ENCODE measurements at places on chromosomes 5 and 9.
A peak's percentile ranks its signal among the peaks of the same experiment; 100 is the strongest.

DNA sequence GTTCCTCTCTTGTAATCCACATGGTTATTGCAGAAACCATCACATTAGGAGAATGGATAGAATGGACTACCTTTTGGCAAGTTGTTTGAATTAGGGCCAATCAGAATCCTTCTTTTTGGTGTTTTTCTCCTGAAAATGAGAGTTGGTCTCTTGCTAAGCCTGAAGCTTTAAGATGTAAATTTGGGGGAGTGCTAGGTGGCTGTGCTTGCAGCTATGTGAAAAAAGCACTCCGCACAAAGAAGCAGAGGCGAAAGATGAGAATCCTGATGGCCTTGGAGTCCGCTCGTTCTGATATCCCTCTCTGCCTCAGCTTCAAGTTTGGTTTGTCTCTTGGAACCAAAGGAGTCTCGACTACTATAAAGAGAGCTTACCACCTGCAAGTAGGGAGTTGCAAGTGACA, 63.6 kb downstream of the INIP start:
- DNase-seq: no peak

DNA sequence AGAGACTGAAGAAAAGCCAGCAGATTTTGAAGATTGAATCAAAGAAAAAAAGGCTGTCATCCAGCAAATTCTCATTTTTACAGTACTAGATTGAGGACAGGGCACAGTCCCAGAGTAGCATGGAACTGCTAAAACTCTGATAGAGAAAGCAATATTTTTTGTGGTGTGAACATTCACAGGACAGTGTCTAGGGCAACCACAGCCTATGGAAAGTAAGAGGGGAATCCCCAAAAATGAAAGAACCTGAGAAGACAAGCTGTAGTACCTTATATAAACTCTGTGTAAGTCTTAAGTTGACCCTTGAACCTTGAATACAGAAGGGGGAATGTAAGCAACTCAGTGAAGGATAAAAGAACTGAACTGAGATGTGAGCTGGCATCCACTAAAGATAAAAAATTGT, 540.3 kb downstream of the HINT1 start:
- no peak for DNase-seq

DNA sequence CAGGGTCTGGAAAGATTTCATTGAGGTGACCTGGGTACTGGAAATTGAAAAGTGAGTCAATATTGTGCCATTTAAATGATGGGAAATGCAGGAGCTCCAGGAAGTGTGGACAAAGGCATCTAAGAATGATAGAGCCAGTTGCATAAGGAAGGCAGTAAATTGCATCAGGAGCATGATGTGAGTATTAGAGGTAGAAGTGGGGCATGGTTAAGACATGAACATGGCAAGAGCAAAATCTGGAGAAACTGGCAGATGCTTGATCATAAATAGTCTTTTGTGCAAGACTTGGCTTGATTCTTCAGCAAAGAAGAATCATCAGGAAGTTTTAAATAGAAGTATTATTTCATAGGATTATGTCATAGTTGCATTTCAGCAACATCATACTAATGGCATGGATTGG, 157.4 kb upstream of the PUM3 start:
- no peak for DNase-seq

- no peak for DNase-seq
Measured at GRCh38 chr5:97623441-97623840, 440.4 kb upstream of the RIOK2 start.

DNA sequence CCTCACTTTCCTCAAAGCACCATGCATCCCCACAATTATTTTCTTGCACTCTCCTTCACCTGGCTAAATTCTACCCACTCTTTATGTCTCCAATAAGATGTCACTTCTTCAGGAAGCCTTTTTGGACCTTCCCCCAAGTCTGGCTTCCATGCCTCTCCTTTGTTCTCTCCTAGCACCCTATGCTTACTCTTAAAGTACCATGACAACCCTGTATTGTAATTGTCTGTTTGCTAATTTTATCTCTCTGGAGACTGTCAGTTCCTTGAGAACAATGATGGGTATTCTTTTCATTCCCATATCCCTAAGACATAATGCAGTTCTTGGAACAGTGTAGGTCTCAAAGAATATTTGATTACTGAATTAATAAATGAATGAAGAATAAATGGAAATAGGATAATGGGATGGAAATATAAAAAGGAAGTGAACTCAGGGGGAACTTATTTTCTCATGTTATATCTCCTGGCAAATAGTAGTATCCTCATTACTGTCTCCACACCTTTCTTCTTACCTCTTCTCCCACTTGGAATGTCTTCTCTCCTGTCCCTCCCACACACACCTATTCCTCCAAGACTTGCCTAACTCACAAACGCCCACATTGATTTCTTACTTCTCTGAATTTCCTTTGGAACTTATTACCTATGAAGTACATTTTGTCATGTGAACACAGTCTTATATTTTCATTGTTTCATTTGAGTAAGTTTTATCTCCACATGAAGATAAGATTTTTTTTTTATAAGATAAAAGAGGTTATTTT, 499.1 kb downstream of the NFIB start:
- no peak for DNase-seq

- no peak for DNase-seq
Measured at GRCh38 chr5:53473633-53474032, 6.8 kb upstream of the FST start.

DNA sequence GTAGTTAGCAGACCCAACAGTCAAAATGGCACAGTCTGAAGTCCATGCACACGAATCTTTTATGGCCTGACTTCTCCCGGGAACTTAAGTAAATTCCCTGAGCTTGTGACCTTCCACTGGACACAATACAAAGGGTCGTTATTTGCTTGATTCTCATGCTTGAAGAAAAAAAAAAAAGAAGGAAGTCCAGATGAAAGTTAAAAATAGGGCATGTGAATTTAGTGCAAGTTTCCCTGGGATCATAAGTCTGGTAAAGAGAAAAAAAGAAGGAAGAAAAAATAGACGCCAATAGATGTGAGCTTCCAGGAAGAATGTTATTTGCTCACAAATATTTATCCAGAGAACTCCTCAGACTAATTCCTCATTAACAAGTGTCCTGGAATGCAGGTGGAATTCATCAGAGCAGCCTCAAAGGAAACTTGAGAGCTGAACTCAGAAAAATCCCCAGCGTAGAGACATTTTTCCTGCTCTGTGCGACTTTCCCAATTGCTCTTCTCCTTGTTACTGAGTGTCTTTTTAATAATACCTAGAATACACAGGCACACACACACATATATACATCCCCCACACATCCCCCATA, 616.3 kb downstream of the EBF1 start:
- no peak for DNase-seq

DNA sequence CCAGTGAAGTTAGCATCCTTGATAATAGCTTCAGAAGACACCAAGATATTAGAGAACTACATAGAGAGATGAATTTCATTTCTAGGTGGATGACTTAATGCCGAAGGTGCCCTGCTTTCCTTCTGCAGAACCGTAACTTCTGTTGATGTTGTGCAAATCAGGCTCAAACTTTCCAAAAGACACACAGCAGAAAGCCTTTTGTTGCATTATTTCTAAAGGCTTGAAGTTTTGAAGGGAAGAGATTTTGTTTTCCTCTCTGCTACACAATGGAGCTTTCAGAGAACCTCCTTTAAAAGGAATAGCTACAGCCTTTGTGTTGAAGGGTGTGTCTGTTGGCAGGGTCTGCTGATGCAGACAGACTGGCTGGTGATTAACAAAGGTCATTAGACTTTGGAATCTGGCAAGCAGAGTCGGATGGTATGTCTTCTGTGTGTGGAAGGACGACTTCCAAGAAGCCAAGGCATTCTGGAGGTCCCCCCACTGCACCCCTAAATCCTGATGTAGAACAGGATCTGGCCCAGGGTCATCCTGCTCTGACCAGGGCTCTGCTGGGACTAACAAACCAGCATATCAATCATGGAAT, 57.8 kb downstream of the ZNF462 start:
- DNase-seq: no peak

GRCh38 chr5:132495667-132496190, 5.2 kb upstream of the IRF1 start:
- peak; percentile 25 for DNase-seq

DNA sequence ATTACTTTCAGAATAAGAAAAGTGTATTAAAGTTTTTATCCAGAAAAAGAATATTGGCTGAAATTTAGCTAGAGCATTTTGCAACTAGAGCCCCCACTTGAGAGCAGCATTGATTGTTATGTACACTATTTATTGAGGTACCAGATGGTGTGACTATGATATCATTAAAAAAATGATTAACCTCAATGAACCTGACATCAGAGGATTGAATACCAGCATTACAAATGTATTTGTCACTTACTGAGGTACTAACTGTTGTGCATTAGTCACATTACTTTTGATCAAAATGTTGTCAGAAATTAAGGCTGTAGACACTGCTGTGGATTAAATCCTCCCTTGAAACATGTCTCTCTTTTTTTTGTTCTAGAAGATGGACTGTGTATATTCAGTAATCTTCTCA, 127.8 kb upstream of the DHFR start:
- DNase-seq: no peak

DNA sequence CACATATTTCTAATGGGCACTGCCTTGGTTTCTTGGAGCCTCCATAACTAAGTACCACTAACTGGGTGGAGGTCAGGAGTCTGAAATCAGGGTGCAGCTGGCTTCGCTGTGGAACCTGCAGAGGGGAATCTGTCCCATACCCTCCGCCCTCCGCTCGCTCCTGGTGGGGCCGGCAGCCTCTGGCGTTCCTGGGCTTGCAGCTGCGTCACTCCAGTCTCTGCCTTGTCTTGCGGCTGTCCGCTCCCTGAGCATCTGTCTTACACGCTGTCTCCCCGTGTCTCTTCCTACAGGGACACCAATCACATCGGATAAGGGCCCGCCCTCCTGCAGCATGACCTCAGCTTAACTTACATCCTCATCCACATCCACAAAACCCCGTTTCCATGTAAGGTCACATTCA, 45.4 kb downstream of the NTNG2 start:
- DNase-seq: no peak

DNA sequence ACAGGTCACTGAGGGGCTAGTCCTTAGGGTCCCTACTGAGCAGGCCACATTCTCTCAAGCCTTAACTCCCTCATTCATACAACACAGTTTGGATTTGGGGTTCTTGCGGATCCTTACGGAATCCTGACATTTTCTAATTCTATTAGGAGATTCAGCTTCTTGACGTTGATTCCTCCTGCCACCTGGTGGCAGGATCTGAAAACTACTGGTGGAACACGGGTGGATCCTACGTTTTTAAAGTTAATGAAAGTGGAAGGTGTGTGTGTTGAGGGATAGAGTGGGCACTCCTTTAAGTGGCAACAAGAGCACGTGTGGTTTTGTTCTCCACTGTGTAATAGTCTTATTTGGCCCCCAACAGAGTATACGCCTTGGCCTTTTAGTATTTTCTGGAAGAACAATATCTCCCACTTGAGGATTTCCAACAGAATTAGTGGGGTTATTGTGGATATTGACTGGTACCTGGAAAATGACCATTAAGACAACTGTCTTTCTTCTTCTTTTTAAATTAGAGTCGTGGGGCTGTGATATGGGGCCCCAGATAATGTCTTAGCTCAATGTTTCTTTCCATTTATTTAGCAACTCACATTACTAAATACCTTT, 25.2 kb downstream of the SLC28A3 start:
- peak; percentile 40 for DNase-seq

DNA sequence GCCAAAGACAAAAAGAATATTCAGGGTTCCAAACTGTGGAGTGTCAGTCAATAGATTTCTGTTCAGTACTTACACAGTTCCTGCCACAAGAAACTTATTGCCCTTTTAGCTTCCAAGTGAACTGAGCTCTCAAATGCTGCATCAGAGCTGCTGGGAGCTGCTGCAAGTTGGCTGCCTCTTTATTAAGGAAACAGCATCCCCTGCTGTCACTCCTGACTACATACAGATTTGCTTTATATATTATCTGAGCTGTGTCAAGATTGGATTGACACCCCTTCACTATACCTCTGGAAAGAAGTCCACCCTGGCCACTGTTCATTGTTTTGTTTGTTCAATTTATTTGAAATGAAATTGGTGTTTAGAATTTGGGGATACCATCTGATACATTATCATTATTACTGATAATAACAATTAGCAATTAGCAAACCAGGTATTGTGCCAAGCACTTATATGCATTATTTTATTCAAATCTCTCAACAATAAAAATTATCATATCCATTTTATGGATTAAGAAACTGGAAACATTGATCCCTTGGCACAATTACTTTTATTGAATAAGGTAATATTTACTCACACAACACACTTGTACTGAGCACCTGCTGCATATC, 16.4 kb upstream of the C5orf58 start:
- peak; percentile 28 for DNase-seq

- DNase-seq: no peak
Measured at GRCh38 chr9:108086624-108087023, 597.1 kb upstream of the KLF4 start.

DNA sequence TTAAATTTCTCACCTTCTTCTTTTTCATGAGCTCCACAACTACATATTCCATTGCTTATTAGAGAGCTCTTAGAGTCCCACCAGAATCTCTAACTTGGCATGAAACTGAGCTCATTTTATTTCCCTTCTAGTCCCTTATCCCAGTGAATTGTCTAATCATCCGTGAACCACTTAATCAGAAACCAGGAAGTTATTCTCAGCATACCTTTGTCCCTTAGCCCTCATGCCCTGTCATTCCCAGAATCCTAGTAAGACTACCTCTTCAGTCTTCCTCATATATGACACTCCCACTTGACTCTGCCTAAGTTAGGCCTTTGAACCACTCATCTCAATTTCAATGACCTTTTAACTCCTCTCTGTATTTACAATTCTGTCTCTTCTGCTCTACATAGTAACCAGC, 93.0 kb upstream of the PAPPA start:
- DNase-seq: no peak

DNA sequence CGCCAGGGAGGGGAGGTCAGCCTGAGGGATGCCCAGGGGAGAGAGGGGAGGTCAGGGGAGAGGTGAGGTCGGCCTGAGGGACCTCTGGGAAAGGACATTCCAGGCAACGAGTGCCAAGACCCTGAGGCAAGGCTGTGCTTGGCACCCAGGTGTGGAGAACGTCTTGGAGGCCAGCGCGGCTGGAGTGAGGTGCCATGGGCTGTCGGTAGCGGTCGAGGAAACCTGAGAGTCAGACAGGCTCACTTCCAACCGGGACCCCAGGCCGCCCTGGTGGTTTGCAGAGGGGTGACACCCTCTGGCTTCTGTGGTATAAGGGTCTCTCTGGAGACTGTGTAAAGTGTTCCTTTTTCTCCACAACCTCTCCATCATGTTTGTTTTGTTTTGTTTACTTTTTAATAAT, 82.9 kb downstream of the CACNA1B start:
- no peak for DNase-seq

Measured in NCI-H524 (cell line).